ENCODE measurements at places on chromosomes 1 and 21.

DNA sequence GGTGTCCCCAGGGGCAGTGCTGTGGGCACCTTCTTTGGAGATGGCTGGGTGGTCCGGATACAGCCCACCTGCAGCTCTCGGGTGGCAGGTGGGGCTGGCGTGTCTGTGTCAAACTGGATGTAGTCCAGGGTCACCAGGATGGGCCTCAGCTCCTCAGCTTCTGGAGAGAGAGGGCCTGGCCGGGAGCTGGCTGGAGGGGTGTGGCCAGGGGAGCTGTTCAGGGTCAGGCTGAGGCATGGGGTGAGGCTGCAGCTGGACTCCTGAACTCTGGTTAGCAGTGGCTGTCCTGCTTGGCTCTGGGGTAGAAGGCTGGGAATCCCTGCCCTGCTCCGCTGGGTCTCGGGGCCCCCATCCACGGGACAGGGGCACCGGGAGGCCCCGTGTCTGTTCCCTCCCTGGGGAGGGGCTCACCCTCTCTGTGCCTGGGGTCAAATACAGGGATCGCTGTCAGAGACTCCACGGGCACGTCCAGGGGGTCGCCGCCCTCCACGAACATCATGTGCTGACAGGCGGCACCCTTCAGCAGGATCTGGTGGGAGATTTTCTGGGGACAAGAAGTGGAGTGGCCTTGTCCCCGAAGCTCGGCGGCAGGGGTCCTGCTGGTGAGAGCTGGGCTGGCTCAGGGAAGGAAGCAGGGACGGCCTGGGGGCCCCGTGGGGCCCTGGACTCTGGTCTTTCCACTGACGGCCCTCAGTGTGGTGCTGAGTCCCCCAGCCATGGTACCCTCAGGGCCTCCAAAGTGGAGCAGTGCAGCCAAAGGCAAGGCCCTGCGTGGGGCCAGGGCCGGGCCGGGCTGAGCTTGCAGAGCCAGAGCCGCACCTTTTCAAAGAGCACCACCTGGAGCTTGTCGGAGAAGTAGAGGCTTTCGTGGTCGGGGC, 4.1 kb upstream of the TMEM52 start:
- no peak for DNase-seq

GRCh38 chr1:205632669-205633169, 908 bp upstream of the ELK4 start:
- no peak for DNase-seq

- DNase-seq = peak; percentile 1
These were observed 284.7 kb downstream of the CAMTA1 start for GRCh38 chr1:7069931-7070330.

DNA sequence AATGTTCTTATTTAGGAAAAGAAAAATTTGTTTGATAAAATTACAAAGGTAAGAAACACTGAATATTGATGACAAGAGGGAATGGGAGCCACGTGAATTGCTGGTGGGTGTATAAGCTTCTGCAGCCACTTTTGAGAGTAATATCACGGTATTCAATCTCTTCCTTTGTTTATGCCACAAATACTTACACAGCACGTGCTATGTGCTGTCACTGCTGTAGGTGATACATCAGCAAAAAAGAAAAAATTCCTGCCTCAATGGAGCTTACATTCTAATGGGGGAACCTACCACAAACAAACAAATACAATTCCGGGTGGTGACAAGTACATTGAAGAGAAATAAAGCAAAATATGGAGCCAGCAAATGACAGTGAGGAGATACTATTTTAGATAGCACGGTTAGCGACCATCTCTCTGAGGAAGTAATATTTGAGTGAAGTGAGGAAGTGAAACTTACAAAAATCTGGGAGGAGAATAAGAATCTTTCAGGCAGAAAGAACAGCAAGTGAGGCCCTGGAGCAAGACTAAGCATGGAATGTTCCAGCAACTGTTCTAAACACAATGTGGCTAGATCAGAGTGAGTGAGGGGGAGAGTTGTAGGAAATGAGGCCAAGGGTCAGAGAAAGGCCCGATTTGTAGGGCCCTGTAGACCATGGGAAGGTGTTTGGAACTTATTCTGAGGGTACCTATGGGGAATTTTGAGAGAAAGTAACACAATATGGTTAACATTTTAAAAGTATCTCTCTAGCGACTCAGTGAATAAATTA, 2.6 kb upstream of the FCRLB start:
- DNase-seq = no peak

DNA sequence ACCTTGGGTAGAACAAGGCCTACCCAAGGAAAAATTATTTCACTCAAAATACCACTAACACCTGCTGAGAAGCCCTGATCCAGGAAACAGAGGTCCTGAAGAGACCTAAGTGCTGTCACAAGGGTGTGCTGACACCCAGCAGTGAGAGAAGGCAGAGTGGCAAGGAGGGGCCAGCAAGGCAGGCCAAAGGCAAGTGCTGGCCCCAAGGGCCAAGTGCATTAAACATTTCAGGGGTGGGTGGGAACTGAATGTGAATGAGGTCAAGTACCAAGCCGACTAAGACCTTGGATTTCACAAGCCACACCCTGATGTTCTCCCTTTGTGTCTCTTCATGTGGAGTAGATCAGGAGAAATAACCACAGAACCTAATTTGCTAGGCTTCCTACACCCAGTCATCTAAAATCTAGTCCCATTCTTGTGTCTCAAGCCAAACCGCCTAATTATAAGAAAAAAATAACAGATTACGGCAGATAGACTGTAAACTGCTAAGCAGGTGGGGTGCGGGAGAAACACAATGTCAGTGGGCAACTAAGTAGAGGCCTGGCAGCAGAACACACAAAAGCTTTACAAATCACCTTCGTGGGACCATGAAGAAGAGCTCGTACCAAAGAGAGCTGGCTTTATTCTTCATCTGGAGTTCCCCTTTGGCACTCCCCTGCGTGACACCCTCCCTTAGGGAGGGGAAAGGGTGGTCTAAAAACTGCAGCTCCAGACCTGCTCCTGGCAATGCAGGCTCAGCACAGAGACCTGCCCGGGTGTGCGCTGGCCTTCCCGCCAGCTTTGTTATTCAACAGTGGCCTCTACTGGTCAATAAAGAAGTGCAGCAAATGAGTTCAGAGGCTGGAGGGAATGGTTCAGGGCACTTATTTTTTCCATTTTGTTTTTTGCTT, 8.7 kb downstream of the UBE2G2 start:
- peak; percentile 70 for DNase-seq

GRCh38 chr1:25641931-25642573, 25.5 kb downstream of the MAN1C1 start:
- DNase-seq = peak; percentile 54

- DNase-seq = no peak
These were observed 147.0 kb downstream of the RERE start for GRCh38 chr1:8670371-8670818.

DNA sequence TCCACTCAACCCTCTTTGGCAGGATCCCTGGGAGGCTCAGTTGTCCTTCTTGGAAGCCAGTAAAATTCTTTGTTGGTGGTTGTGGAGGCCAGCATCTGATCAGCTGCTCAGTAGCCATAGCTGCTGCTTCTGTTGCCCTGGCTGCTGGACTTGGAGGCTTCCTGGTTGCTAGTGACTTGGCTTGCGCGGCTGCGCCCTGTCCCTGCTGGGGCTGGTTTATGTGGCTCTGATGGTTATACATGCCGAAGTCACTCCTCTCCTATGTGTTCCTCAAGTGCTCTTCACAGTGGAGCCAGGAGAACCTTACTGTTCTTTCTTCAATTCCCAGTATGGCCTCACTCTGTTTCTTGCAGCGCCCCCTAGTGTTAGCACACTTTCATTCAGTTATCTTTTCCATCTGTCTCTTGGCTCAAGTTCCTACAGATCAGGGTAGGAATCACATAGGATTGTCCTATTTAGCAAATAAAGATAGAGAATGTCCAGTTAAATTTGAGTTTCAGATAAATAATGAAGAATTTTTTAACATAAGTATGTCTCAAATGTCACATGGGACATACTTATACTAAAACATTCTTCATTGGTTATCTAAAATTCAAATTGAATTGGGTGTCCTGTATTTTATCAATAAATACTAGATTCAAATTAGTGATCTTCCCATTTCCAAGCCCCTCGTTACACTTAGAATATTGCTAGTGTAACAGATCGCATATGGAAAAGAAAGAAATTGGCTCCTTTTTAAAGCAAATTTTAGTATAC, 176.5 kb downstream of the TGFB2 start:
- no peak for DNase-seq

DNA sequence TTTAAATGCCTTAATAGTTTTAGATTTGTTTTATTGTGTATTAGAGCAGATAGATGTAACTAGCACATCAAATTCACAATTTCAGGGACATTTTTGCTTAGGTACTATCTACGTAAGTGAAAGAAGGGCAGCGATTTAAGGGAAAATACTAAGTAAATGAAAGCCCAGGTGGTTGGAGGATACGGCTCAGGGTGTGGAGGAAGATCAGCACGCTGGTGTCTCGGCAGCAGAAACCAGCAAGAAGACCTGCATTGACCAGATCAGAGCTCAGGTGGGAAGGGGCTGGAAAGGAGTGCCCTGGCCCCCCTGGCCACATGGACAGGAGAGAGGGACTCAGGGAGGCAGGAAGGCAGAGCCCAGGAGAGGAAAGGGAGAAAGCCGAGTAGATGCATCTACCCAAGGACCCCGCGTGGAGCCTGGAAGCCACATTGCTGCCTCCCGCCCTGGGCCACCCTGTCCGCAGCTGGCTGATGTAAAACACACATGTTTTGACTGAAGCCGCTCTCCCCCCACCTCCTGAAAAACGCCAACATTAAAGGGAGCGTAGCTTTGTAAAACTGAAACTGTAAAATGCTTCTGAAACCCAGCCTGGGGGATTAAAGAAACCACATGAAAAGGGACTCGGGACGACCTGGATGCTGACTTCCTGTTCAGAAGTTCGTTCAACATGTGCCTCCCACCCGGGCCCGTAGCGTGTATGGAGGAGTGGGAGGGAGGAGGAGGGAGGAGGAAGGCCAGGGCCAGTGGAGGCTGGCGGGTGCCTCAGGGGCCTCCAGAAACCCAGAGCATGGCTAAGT, 72.6 kb upstream of the TARDBP start:
- no peak for DNase-seq
